ENCODE measurements at places on chromosomes 5 and 9. TPM values are rescaled to one million over a fixed set of nuclear protein-coding genes. Genes with fewer than 3 reads are reported as not detected.

Gene FBXW11
- total RNA-seq: 91.2 TPM

Gene NPM1
- 1,895 TPM for total RNA-seq

Gene CTXN3
- not detected for total RNA-seq

Gene SLC22A5
- 30.8 TPM for total RNA-seq

Gene OTP
- not detected for total RNA-seq

Gene GZMA
- total RNA-seq: 1.1 TPM

Data from thoracic aorta (tissue), 2 donors.